Central memory CD8-positive, alpha-beta T cell (primary cell): ENCODE measurements at places on chromosomes 4 and X.

- no peak for DNase-seq
These were observed 675 bp downstream of the PRIMPOL start for GRCh38 chr4:184649971-184650855.

DNA sequence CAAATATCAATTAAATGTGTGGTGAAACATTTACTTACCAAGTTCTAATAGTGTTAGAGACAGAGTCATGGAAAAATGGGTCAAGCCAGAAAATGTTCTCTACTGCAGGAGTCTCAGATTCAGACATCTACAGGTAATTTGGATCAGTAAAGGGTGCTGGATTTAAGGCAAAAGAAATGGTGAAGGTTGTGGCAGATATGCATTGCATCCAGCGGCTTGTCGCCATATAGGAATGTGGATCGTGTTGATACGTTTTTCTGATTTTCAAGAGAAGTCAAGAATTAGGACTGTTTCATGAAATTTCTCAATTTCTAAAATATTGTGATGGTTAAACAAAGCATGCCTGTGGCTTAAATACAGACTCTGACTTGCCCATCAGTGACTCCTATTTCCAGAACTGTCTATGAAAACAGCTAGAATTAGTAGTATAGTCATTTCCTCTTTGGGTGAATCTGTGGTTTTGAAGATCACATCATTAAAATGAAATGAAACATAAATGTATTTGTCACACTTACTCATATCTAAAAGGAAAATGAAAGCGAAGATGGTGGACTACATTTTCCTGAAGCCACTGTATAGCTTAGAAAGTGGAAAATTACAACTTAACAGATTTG, 110.1 kb upstream of the VEGFC start:
- DNase-seq: no peak

GRCh38 chr4:86594559-86595425, 677 bp downstream of the PTPN13 start:
- no peak for DNase-seq

DNA sequence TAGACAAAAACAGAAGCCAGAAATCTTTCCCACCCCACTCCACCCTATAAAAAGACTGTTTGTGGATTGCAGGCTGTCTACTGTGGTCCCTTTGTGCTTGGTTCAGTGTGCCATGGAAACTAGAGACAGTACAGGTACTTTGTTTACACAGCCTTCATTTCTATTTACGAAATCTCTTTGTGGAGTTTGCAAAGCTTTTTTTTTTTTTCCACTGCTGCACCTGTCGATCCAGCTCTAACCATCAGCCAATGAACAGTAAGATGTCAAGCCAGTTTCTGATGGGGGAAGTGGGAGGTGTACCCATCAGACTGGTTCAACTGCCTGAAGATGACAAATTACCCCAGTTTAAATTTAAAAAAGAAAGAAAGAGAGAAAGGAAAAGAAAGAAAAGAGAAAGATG, 20.2 kb upstream of the LRBA start:
- DNase-seq: no peak

DNA sequence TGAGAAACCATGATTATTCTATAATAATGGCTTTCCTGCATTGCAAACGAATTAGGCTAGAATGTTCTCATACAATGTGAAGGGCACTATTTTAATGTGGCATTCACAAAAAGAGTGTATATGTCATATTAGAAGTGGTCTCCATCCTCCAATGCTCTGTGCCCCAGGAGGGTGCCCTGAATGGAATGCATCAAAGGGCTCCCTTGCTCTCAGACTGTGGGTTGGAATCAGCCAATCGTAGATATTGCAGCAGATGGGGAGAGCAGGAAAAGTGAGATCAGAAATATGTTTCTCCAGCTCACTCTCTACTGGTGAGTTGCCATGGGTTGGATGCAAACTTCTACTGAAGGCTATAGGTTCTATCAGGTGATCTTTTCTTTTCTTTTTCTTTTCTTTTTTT, 11.9 kb upstream of the NSUN7 start:
- no peak for DNase-seq

GRCh38 chr4:165945991-165946390, 73.0 kb downstream of the TLL1 start:
- DNase-seq: no peak

DNA sequence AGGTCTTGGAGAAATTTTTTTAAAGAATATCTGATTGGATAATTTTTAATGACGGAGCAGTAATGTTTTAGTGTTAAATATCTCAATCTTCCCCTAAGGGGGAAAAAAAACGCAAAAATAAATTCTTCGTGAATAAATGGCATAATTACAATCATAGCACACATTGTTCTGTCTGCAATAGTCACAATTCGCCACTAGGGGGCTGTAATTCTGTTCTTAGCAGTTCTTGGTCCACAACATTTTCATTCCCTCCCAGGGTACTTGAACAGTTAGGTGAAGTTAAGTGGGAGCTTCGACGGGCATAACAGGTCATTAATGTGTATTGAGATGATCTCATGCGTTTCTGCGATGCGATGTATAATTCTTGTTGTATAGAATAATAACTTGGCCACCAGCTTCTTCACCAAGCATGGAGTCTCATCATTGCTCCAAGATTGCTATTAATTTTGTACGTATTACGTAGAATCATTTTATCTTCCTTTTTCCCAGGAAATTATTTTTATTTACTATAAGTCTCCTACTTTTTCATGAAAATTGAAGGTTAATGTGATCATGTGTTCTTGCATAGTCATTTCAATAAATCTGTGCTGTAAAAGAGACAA, 27.2 kb downstream of the HTR2C start:
- DNase-seq: no peak

DNA sequence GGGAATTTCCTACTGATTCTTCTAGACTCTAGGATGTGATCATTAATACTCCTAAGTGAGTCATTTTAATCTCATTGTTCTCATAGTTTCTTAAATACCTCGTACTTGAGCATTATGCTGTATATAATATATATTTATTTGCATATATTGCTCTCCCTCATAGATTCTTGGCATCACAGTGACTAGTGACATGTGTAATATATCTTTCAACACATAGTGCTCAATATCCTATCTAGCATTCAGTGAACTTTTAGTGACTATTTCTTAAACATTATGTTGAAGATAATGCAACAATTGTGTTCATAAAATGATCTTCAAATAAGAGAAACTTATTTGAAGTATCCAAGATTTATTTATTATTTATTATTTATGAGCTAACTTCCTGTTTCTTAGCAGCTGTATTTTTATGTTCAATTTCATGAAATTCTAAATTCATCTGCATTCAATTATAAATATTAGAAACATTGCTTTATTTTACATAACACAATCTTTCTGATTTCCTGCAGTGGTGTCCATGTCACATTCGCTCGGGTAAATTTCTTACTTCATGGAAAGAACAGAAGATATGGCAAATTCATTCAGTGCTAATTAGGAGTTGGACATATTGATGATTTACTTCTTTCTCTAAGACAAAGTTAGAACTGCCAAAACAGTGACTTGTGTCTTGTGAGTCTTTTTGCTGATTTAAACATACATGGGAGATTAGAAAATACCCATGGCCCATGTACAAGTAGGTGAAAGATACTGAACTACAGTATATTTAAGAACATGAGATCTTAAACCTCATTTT, 1095.5 kb upstream of the IGFBP7 start:
- no peak for DNase-seq

- DNase-seq: no peak
These were observed 23.5 kb upstream of the CA5B start for GRCh38 chrX:15714529-15714928.

DNA sequence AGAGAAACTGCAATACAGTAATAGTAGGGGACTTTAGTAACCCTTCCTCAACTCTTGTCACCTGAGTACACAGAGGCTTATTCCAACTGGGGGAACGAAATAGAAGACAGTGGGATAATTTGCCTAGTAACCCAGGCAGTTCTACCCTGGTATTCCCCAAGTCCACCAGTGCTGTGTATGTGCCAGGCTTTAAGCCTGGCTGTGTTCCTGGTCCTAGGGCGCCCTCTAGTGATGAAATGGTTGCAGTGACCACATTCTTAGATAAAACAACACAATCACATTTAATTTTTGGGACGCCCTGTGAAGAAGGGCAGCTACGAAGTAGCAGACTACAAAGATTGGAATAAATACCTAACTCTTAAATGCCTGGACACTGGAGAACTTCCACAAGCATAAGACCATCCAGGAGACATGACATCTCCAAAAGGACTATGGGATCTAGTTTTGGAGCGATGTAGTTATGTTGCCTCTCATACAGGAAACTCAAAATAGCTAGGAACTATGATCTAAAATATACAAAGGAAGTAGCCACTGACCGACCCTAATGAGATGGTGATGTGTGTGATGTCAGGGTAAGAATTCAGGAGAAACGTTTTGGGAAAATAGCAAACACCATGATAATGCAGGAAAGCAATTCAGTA, 288.5 kb upstream of the ZCCHC13 start:
- peak; percentile 28 for DNase-seq

DNA sequence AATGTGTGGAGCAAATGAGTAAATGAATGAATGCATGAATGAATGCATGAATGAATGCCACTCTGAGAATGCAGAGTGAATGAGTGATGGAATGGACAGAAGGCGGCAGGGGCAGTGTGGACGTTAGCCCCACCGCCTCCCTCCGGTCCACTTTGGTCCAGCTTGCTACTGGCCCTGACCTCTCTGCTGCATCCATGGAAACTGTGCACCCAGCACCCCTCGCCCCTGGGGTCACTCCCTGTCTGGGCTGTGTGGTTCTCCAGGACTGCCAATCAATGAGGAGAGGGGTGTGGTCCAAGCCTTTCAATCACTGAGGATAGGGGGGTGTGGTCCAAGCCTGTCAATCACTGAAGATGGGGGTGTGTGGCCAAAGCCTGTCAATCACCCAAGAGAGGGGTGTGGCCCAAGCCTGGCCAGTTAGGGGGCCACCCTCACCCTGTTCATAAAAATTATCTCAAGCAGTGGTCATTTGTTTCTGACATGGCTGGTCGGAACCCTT, 39.2 kb upstream of the ASMTL start:
- no peak for DNase-seq

DNA sequence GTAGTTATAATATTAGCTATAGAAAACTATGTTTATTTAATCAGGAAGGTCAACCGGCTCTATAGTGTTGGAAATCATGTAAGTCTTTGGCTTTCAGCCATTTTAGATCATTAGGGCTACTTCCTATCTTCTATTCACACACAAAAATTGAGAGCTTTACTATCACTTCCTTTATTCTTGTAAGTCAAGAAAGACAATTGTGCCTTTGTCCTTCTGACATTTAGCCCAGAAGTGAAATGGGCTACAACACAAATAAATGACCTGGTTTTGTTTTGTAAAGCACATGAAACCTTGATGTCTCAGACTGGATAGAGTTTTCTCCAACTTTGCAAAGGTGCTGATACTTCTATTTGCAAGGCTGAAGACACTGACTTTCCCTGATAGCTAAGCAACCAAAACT, 122.4 kb upstream of the ACSL4 start:
- DNase-seq: no peak

DNA sequence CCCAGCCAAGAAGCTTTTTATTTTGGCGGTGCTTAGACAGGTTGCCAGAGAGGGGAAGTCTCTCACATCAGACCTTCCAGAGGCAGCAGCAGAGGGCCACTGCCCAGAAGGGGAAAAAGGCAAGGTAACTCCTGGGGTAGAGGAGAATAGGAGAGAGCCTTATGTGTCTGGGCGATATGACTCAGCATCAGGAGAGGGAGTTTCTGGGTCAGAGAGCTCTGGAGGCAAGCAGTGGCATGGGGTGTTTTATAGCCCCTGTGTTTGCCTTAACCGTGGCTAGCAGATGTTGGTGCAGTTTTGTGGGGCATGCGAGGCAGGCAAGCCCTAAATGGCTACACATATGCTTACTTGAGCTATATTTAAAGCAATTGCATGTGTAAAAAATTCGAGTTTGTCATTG, 8.3 kb upstream of the ZXDB start:
- no peak for DNase-seq

DNA sequence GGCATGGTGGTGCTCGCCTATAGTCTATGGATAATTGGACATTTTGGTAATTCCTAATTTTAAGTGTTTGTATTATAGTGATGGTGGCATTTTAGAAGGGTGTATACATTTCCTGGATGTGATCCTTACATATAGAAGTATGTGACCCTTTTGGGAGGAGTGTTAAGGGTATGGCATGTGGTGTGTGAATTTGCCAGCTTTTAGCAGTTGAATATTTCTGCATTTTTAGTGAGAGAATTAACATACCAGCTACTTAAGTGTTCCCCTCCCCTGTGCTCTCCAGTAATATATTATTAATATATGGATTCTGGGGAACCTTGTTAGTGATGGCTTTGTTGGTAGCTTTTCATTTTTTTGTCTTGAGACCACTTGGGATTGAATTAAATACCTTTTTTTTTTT, 55.3 kb downstream of the STAG2 start:
- no peak for DNase-seq

GRCh38 chr4:36128689-36129088, 115.6 kb downstream of the ARAP2 start:
- no peak for DNase-seq

GRCh38 chrX:22090181-22090580, 58.1 kb downstream of the PHEX start:
- DNase-seq: no peak

GRCh38 chr4:158991534-158992155, 111.2 kb upstream of the RAPGEF2 start:
- DNase-seq: no peak

DNA sequence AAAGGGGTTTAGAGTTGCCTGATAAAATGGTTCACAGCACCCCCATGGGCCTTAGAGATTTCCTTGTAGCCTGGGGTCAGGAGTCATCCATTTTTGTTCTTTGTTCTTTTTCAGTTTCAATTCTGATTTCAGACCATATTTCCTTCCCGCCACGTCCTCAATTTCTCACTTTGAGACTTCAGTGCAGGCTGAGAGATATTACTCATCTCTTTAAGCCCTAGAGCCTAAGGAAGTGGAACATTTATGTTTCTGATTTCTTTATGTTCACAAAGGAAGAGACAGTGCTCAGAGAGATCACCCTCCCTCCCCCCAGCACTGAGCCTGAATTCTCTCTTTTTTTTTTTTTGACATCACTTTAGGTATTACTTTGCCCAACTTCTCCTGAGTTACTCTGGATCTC, 56.3 kb downstream of the MSN start:
- no peak for DNase-seq

- no peak for DNase-seq
These were observed 593 bp downstream of the NPY1R start for GRCh38 chr4:163331629-163332376.
